ENCODE measurements at places on chromosomes 2 and 18.

DNA sequence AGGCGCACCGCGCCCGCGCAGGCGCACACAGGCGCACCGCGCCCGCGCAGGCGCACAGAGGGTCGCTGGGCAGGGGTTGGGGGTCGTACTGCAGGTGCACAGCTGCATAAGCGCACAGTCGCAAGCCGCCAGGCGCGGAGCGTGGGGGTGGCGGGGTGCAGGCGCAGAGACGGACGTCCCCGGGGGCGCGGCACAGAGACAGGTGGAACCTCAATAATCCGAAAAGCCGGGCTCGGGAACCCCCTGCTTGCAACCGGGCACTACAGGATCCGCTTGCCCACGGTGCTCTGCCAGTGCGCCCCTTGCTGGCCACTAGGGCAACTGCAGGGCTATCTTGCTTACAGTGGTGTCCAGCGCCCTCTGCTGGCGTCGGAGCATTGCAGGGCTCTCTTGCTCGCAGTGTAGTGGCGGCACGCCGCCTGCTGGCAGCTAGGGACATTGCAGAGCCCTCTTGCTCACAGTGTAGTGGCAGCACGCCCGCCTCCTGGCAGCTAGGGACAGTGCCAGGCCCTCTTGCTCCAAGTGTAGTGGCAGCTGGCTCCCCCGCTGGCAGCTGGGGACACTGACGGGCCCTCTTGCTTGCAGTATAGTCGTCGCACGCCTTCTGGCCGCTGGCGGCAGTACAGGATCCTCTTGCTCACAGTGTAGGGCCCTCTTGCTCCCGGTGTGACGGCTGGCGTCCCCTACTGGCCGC lies 34.9 kb downstream of the FAM110C start:
- no peak overlapping the region for H3K4me3 ChIP-seq
- H3K27ac ChIP-seq = no peak overlapping the region
- H3K27me3 ChIP-seq = peaks cover 4% of the 10 kb centered on the region
- no peaks in the 10 kb centered on the region for H3K4me1 ChIP-seq
- DNase-seq = peak; percentile 51
- no peaks in the 10 kb centered on the region for H3K36me3 ChIP-seq

GRCh38 chr2:136022396-136023146 lies 37.1 kb upstream of the DARS1 start:
- no peak for DNase-seq
- H3K27ac ChIP-seq = no peak overlapping the region

DNA sequence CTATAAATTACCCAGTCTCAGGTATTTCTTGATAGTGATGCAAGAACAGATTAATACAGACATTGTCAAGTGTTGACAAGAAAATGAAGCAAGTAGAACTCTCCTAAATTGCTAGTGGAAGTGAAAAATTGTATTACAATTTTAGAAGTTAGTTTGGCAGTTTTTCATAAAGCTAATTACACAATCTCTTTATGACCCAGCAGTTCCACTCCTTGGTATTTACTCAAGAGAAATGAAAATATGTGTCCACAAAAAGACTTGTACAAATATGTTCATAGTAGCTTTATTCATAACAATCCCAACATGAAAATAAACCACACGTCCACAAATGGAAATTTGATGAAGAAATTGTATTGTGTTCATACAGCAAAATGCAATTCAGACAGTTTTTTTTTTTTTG lies 49.4 kb downstream of the PDE1A start:
- no peaks in the 10 kb centered on the region for H3K27me3 ChIP-seq
- no peaks in the 10 kb centered on the region for H3K36me3 ChIP-seq
- no peak overlapping the region for H3K4me3 ChIP-seq
- no peaks in the 10 kb centered on the region for H3K4me1 ChIP-seq
- DNase-seq = no peak

DNA sequence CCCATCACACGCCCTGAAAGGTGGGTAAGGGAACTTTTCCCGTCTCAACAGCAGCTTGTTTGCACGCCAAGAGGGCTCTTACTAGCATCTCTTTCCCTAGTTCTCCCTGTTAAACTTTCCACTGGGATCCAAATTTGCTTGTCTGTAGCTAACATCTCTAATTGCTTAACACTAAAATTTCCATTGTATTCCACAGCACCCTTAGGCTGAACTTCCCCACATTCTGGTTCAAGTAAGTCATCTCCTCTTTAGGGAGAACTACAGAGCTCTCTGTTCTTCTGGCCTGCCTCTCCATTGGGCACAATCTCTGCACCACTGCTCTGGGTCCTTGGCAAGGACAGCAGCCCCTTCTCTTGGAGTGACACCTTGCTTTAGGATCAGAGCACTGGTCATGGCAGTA lies 24.0 kb downstream of the UNC50 start:
- DNase-seq = no peak
- H3K27me3 ChIP-seq = no peaks in the 10 kb centered on the region
- peaks cover 32% of the 10 kb centered on the region for H3K4me1 ChIP-seq
- H3K27ac ChIP-seq = no peak overlapping the region

DNA sequence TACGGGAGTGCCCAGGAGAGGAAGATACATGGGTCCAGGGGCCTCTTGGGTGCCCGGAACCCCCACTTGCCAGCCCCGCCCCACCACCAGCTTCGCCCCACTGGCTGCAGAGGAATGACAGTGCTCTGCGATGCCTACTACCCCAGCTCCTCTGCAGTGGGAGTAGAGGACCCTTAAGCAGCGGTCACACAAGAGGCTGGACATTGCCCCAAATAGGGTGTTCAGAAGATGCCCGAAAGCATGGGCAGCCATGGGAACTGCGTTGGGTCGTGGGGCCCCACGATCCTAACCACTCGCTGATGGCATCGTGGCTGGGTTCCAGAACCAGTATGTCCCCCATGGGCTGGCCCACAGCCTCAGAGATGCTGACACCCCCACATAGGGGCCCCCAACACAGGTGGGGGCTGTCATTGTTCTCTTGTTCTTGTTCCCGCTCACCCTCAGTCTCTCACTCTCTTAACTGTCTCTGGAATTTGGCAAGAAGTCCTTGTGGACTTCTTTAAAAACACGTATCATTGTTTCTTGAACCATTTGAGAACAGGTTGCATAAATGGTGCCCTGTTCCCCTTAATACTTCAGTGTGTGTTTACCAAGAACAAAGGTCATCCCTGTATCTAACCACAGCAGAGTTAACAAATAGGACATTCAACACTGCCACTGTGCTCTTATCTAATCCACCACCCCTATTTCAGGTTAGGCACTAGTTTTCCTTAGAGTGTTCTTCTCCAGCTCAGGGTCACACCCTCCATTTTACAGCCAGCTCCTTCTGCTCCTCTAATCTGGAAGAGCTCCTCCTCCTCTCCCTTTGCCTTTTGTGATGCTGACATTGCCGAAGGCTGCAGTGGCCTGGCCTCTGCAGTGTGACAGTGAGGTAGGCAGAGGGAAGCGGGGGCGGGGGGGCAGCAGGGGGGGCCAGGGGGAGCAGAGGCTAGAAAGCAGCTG lies 76.3 kb downstream of the STPG4 start:
- H3K4me1 ChIP-seq = peaks cover 3% of the 10 kb centered on the region
- H3K4me3 ChIP-seq = no peak overlapping the region
- H3K27me3 ChIP-seq = no peaks in the 10 kb centered on the region
- peaks cover 2% of the 10 kb centered on the region for H3K36me3 ChIP-seq

DNA sequence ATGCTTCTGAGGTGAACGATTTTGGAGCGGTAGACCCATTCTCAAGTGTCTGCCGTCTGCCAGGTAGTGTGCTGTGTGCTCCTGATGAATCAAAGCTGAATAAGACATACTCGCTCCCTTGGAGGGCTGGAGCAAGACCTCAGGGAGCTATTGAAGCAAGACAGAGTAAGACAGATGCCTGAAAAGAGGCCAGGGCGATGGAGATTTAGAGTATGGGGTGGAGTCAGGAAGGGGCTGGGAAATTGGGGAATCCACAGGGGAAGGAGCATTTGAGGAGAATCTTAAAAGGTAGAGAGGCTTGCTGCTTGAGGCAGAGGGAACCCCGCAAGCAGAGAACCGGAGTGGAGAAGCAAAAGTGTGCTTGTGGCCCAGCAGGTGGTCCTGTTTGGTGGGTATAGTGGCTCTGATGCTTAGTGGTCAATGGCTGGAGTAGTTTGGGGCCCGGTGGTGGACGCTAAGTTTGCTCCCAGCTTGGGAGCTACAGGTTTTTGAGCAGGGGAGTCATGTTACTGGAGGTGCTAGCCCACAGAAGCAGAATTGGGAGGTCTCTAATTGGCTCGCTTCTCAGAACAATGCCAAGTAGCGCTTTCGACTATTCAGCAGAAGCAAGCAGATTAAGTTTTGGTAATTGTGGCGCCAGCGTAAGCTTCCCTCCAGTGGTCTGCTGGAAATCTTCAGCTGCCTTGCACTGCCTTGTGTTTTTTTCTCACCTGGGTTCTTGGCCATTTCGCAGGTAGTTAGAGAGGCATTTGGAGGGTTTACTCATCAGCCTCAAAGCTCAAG lies 2.0 kb downstream of the CNNM4 start:
- DNase-seq = no peak
- H3K27ac ChIP-seq = no peak overlapping the region
- peak overlapping the region; percentile 20 for H3K4me3 ChIP-seq
- peaks cover 27% of the 10 kb centered on the region for H3K4me1 ChIP-seq
- H3K27me3 ChIP-seq = no peaks in the 10 kb centered on the region
- H3K36me3 ChIP-seq = peaks cover 6% of the 10 kb centered on the region

DNA sequence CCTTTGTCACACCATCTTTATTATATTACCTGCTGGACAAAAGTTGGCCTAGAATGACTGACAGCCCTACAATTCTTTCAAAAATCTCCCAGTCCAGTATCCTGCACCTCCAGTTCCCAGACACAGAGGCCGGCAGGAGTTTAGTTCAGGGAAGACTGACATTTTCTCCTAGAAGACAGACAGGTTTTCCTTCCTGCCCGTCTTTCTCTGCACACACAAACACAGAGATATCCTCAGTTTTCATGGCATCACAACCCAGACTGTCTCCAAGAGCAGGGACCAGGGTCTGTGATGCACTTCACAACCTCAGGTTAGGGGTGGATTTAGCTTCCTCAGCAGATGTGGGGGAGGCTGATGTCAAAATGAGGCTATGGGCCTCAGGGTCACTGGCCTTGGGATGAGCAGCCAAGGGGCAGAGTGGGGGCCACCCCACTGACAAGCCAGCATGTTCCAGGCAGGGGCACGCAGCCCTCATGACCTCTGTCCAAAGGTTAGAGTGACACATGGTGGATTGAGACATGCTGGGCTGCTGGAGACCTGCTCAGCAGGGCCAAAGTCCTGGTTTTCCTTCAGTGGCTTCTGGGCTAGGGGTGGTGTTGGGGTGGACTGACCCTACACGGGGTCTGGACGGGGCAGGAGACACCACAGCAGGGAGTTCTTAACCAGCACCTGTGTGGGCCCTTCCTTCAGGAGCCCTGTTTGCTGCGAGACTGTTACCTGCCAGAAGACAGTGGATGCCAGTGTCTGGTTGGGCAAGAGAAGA lies 70.5 kb downstream of the SFXN5 start:
- no peak overlapping the region for H3K27ac ChIP-seq
- no peak overlapping the region for H3K4me3 ChIP-seq
- no peaks in the 10 kb centered on the region for H3K4me1 ChIP-seq
- no peak for DNase-seq
- H3K27me3 ChIP-seq = no peaks in the 10 kb centered on the region
- peaks cover 6% of the 10 kb centered on the region for H3K36me3 ChIP-seq

- no peak for DNase-seq
- no peak overlapping the region for H3K27ac ChIP-seq
- no peak overlapping the region for H3K4me3 ChIP-seq
- H3K27me3 ChIP-seq = no peaks in the 10 kb centered on the region
- H3K4me1 ChIP-seq = no peaks in the 10 kb centered on the region
Measured at GRCh38 chr18:66495844-66496243, 108.0 kb downstream of the CDH19 start.

DNA sequence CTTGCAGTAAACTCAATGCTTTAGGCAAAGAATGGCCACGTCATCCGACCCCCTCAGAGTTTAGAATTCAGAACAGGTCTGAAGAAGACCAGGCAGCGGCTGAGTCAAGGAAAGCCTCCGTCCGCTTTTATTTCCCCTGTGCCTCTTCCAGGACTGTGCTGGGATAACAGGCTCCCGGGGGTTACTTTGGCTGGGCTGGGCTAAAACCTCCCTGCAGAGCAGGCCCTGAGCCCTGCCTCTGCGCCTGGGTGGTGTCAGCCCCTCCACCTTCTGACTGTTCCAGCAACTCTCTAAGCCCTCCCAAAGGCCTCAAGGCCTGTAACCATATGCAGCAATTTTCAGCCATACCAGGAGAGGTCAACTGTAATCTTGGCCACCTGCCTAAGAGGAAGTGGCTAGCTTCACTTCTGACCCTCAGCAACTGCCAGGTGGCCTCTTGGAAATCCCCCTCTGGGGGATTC lies 166.5 kb downstream of the RPIA start:
- peaks cover 3% of the 10 kb centered on the region for H3K27me3 ChIP-seq
- H3K36me3 ChIP-seq = no peaks in the 10 kb centered on the region
- no peaks in the 10 kb centered on the region for H3K4me1 ChIP-seq
- no peak overlapping the region for H3K27ac ChIP-seq

DNA sequence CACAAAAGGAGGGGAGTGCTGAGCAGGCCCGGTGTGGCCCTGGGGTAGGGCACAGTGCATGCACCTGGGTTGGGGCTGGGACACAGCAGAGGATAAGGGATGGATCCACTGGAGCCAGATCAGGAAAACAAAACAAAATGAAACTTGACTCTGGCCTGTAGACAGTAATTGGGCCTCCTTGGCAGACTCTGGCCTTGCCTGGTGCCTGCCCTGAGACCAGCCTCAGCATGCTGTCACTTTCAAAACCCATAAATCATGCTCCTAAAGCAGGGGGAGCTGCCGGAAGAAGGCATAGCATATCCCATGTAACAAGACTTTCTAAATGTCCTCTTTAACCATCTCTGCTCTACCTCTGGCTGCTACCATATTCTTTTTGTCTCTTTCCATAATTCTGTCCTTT lies 61.1 kb upstream of the IGFBP5 start:
- H3K27me3 ChIP-seq = peaks cover 19% of the 10 kb centered on the region
- H3K36me3 ChIP-seq = no peaks in the 10 kb centered on the region
- H3K27ac ChIP-seq = no peak overlapping the region
- H3K4me3 ChIP-seq = no peak overlapping the region

GRCh38 chr18:37779220-37779619 lies 213.6 kb upstream of the CELF4 start:
- H3K27ac ChIP-seq = no peak overlapping the region
- H3K27me3 ChIP-seq = peaks cover 18% of the 10 kb centered on the region
- no peak for DNase-seq
- no peak overlapping the region for H3K4me3 ChIP-seq
- H3K36me3 ChIP-seq = no peaks in the 10 kb centered on the region
- H3K4me1 ChIP-seq = no peaks in the 10 kb centered on the region

DNA sequence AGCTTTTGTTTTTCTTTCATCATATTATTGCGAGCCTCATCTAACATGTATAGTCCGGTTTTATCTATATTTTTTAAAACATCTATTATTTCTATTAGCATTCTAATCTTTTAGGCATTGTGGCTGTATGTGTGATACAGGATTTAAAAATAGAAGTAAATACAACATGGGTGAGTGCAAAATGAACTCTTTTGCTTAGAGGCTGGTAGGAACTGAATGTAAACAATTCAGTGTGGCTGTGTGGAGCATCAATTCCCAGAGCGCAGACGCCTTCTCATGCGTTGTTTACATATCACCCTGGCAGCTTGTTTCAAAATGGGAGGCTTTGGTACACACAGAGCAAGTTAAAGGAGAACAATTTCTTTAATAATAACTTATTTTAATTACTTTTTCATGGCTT lies 836 bp downstream of the DTNA start:
- H3K4me3 ChIP-seq = no peak overlapping the region
- H3K27ac ChIP-seq = no peak overlapping the region
- H3K36me3 ChIP-seq = no peaks in the 10 kb centered on the region
- no peak for DNase-seq
- no peaks in the 10 kb centered on the region for H3K4me1 ChIP-seq

All from T-cell (primary cell).